ENCODE measurements at places on chromosomes 7 and 10. TPM values are rescaled to one million over a fixed set of nuclear protein-coding genes. Genes with fewer than 3 reads are reported as not detected.

TMEM213 gene
- not detected for total RNA-seq

MBL2 gene
- 222 TPM for total RNA-seq

HSPA12A gene
- 1.3 TPM for total RNA-seq

ATG9B gene
- not detected for total RNA-seq

GPR22 gene
- total RNA-seq = not detected

CNPY1 gene
- total RNA-seq = not detected

STEAP4 gene
- total RNA-seq = 43.8 TPM

PTPRE gene
- 12.5 TPM for total RNA-seq

BAMBI gene
- total RNA-seq = 10.6 TPM

RBAK gene
- 5.3 TPM for total RNA-seq
